CD4-positive, CD25-positive, alpha-beta regulatory T cell (primary cell): ENCODE measurements at places on chromosomes 16 and 17.
A peak's percentile ranks its signal among the peaks of the same experiment; 100 is the strongest.

DNA sequence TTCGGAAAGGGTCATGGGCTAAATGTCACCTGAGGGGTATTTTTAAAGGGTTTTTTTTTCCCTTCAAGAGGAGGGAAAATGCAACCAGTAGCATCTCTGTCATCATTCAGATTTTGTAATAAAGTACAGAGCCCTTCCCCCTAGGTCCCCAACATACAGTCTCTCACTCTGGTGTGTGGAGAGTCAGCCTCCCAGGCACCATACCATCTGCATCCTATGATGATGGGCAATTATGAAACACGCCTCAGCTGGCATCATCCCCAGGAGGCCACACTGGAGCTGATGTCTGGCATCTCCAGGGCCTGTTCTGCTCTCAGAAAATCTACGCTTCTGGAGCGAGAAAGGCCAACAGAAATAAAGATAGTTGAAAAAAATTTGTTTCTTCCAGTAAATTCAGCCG, 32.0 kb downstream of the TBX4 start:
- DNase-seq: no peak

- DNase-seq: peak; percentile 55
Observed at GRCh38 chr17:40561871-40562611, 3.2 kb downstream of the CCR7 start.

GRCh38 chr17:57923182-57923872, 31.9 kb downstream of the CUEDC1 start:
- no peak for DNase-seq

GRCh38 chr17:16250635-16251034, 33.6 kb downstream of the PIGL start:
- DNase-seq: no peak
